ENCODE measurements at places on chromosomes 7 and 10. TPM values are rescaled to one million over a fixed set of nuclear protein-coding genes. Genes with fewer than 3 reads are reported as not detected.

DNA sequence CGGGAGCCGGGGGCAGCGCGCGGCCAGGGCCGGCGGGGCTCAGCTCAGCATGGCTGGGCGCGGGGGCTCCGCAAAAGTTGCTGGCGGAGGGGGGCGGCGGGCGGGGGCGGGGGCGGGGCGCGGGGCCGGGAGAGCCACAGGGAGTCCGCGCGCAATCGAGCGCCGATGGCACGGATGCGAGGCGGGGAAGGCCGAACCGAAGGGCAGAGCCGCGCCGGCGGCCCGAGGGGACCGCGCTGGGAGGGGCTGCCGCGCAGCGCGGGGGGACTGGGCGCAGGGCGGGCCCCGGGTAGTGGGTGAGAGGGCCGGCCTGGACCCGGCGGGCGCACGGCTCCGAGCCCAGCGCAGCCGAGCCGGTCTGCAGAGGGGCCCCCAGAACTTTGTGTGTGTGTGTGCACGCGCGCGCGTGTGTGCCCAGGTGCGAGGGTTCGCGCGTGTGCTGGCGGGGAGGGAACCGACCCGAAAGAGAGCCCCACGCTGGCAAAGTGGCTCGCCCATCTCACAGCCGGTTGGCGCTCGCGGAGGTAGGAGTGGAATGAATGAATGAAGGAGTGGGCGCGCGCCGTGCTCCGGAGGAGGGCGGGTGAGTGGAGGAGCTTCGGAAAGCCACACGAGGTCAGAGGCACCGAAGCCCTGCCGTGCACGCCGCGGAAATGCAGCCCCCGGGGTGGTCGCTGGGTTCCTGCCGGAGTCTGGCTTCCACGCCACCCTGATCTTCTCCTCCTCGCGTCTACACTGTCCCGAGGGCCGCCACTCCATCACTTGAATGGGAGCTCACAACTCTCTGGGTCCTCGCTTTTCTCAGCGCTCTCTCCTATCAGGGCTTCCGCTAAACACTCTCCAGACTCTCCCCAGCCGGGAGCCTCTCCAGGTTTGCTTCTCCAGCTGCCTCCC, at the start of gene HIPK2:
HIPK2 (minus strand) TSS at position 51 of the 894 bp plus-strand sequence. CDS start 375 bp downstream, outside the sequence.
- no peaks in the 10 kb centered on the region for H3K36me3 ChIP-seq
- DNase-seq: peak; percentile 83
- peak within 1 kb of the TSS; percentile 94 for H3K27ac ChIP-seq
- H3K4me3 ChIP-seq: peak within 1 kb of the TSS; percentile 56
- peaks cover 21% of the 10 kb centered on the region for H3K4me1 ChIP-seq

DNA sequence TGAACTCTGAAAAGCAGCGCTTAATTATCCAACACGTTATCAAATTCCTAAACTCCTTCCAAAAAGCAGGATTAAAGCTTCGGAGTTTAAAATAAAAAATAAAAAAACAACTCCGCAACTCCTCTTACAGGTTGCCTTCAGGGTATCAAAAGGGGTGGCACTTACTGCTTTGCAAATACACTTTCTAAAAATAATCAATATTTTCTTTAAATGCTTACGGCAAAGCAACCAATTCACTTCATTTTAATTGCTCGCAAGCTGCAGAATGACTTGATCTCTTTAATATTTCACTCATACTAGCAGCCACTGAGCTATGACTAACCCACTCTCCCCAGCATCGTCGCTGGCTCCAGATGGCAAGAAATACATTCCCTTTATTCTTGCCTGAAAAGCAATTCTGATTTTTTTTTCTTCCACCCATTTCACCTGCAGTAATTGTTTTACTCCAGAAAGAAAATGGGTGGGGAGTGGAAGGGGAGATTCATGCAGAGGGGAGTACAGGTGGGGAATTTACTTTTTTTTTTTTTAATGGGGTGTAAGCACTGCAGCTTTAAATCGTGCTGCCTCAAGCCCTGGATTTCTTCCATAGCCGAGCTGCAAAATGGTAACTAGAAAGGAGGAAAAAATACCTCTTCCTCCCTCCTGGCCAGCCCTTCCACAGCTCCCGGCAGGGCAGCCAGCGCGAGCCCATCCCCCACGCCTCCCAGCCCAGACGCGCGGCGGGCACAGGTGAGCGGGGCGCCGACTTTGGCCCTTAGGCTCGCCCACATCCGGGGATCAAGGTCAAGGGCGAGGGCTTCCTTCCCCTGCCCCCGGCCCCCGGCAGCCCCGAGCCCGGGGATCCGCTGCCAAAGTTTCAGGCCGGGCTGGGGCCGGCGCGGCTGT, 54.2 kb upstream of the FHIP2A start:
- peak overlapping the region; percentile 63 for H3K4me3 ChIP-seq
- H3K36me3 ChIP-seq: no peaks in the 10 kb centered on the region
- peaks cover 13% of the 10 kb centered on the region for H3K4me1 ChIP-seq
- no peaks in the 10 kb centered on the region for H3K27me3 ChIP-seq

DNA sequence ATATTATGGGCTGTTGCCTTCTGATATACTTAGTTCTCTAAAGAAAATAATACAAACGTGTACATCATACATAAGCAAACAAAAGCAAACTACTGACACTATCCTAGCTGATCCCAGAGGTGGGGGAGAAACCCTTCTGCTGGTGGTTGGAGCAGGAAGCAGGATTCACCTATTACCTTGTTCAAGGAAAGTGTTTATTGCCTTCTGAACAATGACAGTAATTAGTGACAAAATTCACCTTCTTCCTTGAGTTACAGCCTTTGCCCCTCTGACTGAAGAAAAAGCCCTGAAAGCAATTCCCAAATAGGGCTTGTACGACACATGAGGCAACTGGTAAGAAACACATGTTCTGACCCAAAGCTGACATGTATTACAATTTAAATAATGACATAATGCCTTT, 118.8 kb upstream of the AKR1E2 start:
- DNase-seq: no peak
- H3K27ac ChIP-seq: no peak overlapping the region
- no peak overlapping the region for H3K4me3 ChIP-seq
- H3K27me3 ChIP-seq: no peaks in the 10 kb centered on the region
- no peaks in the 10 kb centered on the region for H3K36me3 ChIP-seq

GRCh38 chr7:8411103-8411502, 22.3 kb upstream of the NXPH1 start:
- DNase-seq: no peak
- H3K4me3 ChIP-seq: no peak overlapping the region
- no peak overlapping the region for H3K27ac ChIP-seq
- no peaks in the 10 kb centered on the region for H3K36me3 ChIP-seq

DNA sequence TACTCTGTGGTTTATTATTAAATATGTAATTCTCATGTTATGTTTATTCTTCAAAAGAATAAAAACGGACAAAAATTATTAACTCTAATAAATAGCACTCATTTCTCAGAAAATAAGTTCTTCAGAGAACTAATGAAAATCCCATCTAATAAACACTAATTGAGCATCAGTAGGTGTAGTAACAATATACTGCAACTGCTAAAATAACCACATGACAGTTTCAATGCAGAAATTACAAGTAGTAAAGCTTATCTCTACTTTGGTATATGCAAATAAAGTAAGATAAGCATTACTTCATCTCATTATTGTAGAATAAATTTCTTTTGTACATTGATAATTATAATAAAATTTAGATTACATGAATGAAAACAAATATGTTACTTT, 56.4 kb upstream of the DKK1 start:
- H3K4me3 ChIP-seq: no peak overlapping the region
- H3K27me3 ChIP-seq: no peaks in the 10 kb centered on the region
- no peak for DNase-seq
- H3K36me3 ChIP-seq: no peaks in the 10 kb centered on the region

DNA sequence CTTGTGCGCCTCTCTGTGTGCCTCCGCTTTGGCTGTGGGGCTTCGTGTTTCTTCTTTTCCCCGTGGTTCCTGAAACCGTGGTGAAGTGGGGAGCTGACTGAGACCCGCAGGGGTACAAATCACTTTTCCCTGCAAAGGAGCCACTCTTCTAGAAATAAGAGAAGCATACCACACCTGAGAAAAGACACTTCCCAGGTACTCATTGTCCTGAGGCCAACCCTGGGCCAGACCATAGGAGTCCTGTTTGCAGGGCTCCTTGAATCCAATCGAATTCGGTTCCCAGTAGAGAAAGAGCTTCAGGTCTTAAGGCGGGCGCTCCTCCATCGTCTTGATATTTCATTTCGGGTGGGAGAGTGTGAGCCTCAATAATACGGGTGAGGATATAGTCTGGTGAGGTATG, 32.4 kb upstream of the ZNF273 start:
- no peak for DNase-seq
- no peak overlapping the region for H3K4me3 ChIP-seq
- H3K27ac ChIP-seq: no peak overlapping the region

DNA sequence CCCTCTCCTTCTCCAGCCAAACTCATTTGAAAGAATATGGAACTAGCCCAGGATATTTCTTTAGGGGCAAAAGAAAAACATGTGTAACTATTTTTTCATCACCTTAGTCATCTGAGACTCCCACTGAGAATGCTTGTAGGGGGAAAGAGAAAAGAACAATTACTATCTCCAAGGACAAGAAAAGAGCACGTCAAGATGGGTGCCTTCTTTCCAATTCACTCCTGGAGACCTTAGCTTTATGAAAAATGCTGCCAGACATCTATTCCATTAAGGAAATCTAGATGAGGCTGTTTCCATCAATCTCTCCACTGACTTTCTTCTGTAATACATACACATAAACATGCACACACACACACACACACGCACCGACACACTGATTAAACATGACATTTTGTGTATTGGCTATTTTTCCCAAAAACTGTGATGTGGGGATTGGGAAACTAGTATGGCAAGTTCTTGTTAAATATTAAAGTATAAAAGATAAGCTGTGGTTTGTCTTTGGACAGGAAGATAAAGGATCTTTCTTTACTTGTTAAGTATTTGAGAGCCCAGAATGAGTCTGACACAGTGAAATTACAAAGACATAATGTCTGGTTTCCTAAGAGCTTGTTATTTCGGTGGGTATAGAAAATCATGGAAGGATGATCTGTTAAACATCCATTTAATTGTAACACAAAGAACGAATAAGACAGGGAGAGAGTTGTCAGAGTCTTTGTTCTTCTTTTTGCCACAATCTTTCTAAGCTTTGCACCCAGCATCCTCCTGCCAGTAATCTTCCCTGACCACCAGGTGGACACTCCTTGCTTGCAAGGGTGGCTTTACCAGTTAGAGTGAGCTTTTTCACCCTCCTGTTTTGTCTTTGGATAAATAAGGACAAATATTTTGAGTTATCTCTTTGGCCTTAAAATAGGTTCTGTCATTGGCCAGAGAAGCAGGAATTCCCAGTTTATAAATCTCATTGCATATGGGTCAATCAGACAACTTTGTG, 177.3 kb upstream of the TMEM72 start:
- H3K4me1 ChIP-seq: no peaks in the 10 kb centered on the region
- no peaks in the 10 kb centered on the region for H3K27me3 ChIP-seq
- H3K27ac ChIP-seq: no peak overlapping the region
- H3K4me3 ChIP-seq: no peak overlapping the region
- no peak for DNase-seq

DNA sequence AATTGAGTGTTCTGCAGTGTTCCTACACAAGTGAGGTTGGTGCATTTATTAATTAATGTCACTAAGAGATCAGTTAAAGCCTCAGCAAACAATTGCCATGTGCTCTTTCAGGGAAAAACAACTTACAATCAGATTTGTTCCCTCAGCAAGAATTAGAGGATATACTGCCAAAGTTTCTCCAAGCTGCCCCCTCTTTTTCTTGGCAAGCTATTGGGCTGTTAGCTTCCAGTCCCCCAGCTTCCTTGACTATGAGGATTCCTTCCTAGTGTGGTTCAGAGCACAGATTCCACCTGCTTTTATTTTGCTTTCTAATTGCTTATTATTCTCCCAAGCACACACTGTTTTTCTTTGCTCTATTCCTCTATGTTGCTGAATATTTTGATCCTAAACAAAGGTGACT, 112.7 kb downstream of the RBM20 start:
- H3K27ac ChIP-seq: no peak overlapping the region
- H3K4me1 ChIP-seq: no peaks in the 10 kb centered on the region
- no peak for DNase-seq
- H3K36me3 ChIP-seq: no peaks in the 10 kb centered on the region

GRCh38 chr7:134722786-134723322, 56.6 kb upstream of the CALD1 start:
- H3K4me3 ChIP-seq: no peak overlapping the region
- peaks cover 4% of the 10 kb centered on the region for H3K4me1 ChIP-seq
- DNase-seq: no peak
- no peak overlapping the region for H3K27ac ChIP-seq
- H3K36me3 ChIP-seq: no peaks in the 10 kb centered on the region
- no peaks in the 10 kb centered on the region for H3K27me3 ChIP-seq

DNA sequence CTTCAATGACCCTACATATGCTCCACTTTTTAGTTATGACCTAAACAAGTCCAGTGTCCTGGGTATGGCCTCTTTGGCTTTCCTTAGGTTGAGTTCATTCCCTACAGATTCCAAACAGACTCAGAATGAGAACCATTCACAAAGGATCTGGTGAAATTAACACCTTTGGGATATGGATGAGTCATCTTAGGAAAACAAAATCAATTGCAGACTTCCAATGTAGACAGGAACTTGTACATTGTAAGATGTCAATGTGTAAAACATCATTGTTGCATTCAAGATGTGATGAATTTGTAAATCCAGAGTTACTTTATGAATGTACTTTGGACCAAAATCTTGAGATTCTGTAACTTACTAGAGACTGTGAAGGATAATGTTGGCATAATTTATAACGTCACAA, 43.4 kb upstream of the HECTD2 start:
- no peak overlapping the region for H3K4me3 ChIP-seq
- no peaks in the 10 kb centered on the region for H3K36me3 ChIP-seq
- no peak overlapping the region for H3K27ac ChIP-seq
- no peaks in the 10 kb centered on the region for H3K4me1 ChIP-seq
- no peaks in the 10 kb centered on the region for H3K27me3 ChIP-seq

- no peaks in the 10 kb centered on the region for H3K4me1 ChIP-seq
- no peak overlapping the region for H3K4me3 ChIP-seq
- H3K27me3 ChIP-seq: no peaks in the 10 kb centered on the region
- DNase-seq: no peak
- no peak overlapping the region for H3K27ac ChIP-seq
- H3K36me3 ChIP-seq: no peaks in the 10 kb centered on the region
Measured at GRCh38 chr7:36522453-36523007, 132.9 kb downstream of the ANLN start.

- H3K4me1 ChIP-seq: peaks cover 14% of the 10 kb centered on the region
- no peak overlapping the region for H3K27ac ChIP-seq
- no peak overlapping the region for H3K4me3 ChIP-seq
- peaks cover 97% of the 10 kb centered on the region for H3K27me3 ChIP-seq
- H3K36me3 ChIP-seq: no peaks in the 10 kb centered on the region
- DNase-seq: no peak
Measured at GRCh38 chr7:27171637-27172314, 2.3 kb downstream of the HOXA10 start.

Gene KIF11
- total RNA-seq: 0.67 TPM

Gene PLEKHA8
- 10.0 TPM for total RNA-seq

Gene FAM25G
- total RNA-seq: not detected

Gene ZCCHC24
- 35.9 TPM for total RNA-seq

Gene STAMBPL1
- total RNA-seq: 0.63 TPM

Gene FAM221A
- 12.9 TPM for total RNA-seq

Gene SLC18A3
- total RNA-seq: not detected

Gene MINDY4
- total RNA-seq: 28.7 TPM

Gene TNPO3
- total RNA-seq: 52.3 TPM

Gene CALHM2
- 47.3 TPM for total RNA-seq

Gene CLDN15
- total RNA-seq: 5.6 TPM

Gene SAP25
- total RNA-seq: 1.5 TPM

Gene ADCY1
- 5.8 TPM for total RNA-seq
